MCF 10A (cell line): ENCODE measurements at places on chromosomes 12 and 14. TPM values are rescaled to one million over a fixed set of nuclear protein-coding genes. Genes with fewer than 3 reads are reported as not detected.

LRP1-AS gene
- total RNA-seq = not detected in 2 replicates

EXOC3L4 gene
- total RNA-seq = not detected in 2 replicates

RAB35 gene
- 54.4 and 57.8 TPM in 2 replicates for total RNA-seq

RNASE11 gene
- not detected in 2 replicates for total RNA-seq

PGF gene
- total RNA-seq = 1.3 and 2.1 TPM in 2 replicates

GPR135 gene
- 7.6 and 7.7 TPM in 2 replicates for total RNA-seq

DLGAP5 gene
- 13.4 and 17.6 TPM in 2 replicates for total RNA-seq

DBX2 gene
- not detected in 2 replicates for total RNA-seq

ALDH2 gene
- total RNA-seq = 0.54 TPM in 1 of 2 replicates, not detected in the other

PLEK2 gene
- total RNA-seq = 22.4 and 39.9 TPM in 2 replicates

RPL36AL gene
- total RNA-seq = 257 and 299 TPM in 2 replicates

ESPL1 gene
- 9.8 and 12.1 TPM in 2 replicates for total RNA-seq

DRAM1 gene
- total RNA-seq = 8.7 and 10.1 TPM in 2 replicates

RNASE12 gene
- total RNA-seq = not detected in 2 replicates

IFNG-AS1 gene
- total RNA-seq = not detected in 2 replicates
